Cortex of kidney (tissue), 1 donor: ENCODE measurements at places on chromosomes 1 and 21.

DNA sequence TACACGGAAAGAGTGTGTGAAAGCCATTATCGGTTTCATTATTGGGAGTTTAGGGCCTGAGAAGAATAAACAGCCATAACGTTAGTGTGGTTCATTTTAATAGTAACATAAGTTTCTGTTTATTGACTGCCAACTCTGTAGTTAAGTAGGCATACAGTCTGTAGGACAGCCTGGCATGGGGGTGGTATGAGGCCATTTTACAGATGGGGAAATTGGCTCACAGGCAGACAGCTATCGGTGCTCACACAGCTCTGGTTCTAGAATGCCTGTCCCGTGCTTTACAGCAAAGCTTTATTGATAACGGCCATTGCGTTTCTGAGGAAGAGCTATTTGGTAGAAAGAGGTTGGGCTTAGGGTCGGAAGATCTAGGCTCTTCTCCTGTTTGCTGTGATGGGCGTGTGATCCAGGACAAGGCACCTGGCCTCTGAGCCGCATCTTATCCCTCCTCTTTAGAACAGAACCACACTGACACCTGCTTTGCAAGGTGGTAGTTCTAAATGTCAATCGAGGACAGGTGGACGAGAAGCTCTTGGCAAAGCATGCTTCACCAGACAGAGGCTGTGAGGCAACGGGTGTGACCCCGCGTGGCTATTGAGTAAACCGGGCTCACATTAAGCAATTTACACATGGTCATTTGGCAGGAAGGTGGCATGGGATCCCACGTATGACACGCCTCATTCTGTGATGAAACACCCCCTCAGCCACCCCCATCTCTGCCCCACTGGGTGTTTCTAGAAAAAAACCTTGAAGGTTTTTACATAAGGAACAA lies 14.9 kb downstream of the ETS2 start:
- no peak for DNase-seq

GRCh38 chr1:50108497-50109059 lies at the start of gene ELAVL4:
Gene ELAVL4 (plus strand): TSS chr1:50108920. CDS start chr1:50109190, 270 bp downstream.
- no peak for DNase-seq

DNA sequence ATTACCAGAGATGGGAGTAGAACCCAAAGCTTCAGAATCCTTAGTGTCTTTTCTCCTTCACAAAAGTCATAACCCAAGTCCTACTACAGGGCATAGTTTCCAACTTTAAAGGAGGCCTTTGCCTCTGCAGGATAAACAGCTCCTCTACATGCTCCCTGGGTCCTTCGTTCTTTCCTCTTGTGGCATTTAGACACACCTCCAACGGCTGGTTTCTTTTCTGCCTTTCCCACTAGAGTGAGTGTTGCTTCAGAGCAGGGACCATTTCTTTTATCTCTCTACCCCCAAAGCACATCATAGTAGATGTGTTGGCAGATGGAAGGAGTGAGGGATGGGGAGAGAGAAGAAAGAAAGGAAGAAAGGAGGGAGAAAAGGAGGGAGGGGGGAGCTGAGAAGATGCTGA lies 144.7 kb upstream of the SPATA6 start:
- DNase-seq = no peak

DNA sequence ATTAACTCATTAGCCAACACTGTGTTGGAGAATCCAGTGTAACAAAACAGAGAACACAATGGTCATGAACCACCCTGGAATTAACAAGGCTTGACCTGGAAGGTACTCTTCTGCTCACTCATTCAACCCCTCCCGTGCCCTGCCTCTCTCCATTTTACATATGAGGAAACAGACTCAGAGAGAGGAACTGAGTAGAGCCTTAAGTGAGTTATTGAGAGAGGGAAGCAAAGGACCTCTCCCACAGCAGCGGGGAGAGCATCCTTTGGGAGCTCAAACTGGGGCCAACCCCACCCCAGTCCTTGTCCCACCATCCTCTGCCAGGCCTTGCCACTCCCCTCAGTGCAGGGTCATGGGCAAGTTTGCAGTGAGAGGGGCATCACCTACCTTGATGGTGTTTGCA lies 1.4 kb downstream of the S100A12 start:
- no peak for DNase-seq

DNA sequence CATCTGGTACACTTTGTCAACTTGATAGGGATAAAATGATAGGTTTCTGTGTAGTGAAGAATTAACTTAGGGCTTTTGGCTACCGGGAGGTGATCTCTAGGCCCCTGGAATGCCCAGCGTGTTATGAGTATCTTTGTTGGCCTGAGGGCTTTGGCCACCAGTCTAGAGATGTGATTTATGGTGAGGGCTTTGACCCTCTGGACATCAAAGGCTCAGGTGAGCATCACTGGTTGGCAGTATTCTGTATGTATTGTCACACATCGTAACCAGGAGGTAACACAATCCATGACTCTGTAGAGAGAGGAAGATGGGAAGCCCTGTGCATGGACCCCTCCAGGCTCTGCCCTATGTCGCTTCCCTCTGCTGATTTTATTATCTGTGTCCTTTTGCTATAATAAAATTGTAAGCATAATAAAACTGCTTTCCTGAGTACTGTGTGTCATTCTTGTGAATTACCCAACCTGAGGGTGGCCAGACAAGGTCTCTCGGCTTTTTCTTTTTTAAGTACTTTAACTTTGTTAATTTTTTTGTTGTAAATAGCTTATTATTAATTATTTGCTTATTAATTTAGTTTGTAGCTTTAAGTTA lies 40.2 kb upstream of the PRDX6 start:
- no peak for DNase-seq

DNA sequence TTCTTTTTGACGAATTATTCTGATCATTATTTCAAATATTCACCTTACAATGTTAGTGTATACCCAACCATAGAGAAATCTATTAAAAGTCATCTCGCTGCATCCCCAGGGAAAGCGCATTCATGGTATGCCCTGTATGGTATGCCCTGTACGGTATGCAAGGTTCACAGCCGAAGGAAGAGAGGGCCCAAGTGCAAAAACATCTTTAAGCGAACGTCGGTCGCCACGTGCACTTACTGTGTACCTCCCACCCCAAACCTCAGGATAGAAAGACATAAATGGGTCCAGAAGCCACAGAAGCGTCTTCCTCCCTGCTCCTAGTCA lies 14.4 kb downstream of the HLX start:
- no peak for DNase-seq

DNA sequence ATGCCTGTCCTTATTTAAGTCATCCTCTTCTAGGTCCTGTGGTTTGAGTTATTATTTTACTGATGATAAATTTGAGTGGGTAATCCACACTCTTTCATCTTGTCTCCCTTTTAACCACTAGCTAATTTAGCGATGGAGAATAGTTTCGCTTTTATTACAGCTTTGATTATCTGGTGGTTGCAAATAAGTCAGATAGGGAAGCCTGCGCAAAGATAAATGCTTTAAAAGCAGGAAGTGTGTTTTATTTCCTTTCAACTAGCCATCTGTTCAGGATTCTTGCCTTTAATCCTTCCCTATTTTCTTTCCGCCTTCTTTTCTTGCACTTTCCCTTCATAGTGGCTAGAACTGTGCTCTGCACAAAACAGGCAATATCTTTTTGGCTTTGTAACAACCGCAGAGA lies 129.0 kb downstream of the TGFB2 start:
- no peak for DNase-seq
